ENCODE measurements at places on chromosomes 2 and 18.
A peak's percentile ranks its signal among the peaks of the same experiment; 100 is the strongest.

DNA sequence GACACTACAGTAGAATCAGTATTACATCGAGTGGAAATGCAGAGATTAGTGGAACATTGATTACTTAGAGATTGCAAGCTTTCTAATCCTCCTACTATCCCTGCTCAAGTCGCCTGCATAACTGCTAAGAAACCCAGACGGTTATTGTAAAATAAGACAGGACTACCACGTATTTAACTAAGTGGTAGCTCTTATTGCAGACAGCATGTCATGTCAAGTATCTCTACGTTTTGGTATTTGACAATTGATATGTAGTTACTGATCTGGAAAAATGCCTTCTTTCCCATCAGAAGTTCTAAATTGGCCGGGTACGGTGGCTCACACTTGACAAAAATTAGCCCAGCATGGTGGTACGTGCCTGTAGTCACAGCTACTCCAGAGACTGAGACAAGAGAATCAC is 404.1 kb downstream of the CBLN2 start:
- DNase-seq, result no peak

DNA sequence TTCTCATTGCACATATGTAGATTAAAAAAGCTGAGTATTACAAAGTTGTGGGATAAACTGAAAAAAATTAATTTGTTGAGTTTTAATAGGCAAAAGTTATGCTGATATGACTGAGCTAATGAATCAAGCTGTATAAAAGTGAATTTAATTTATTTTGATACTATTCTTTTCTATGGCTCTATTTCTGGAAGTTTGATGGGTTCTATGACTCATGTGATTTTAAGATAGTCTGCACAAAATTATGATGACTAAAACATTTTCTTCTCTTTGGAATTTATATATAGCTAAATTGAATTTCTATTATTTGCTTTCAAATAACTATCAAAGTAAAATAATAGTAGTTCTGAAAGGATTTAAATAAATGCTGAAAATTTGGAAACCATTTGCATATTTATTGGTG is 71.0 kb upstream of the MMADHC start:
- no peak for DNase-seq

- no peak for DNase-seq
Observed at GRCh38 chr18:50069422-50069821, 125.5 kb downstream of the MYO5B start.

- DNase-seq, result peak; percentile 8
Observed at GRCh38 chr2:100246163-100247145, 75.8 kb downstream of the LONRF2 start.

DNA sequence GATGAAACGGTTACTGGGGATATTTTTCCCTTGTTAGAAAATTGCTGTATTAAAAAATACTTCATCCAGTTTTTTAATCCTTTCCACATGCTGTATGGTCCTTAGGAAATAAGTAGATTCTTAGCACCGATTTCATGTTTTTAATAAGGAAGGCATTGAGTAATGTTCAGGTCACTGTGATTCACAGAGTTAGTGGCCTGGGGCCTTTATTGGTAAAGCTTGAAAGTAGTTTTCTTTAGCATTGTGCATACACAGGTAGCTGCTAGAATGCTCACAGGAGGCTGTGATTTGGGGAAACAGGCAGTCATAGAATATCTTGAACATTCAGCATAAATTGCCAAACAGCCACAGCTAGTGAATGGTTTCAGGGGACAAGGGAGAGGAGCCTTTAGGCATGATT is 79.8 kb downstream of the XRCC5 start:
- DNase-seq, result no peak

DNA sequence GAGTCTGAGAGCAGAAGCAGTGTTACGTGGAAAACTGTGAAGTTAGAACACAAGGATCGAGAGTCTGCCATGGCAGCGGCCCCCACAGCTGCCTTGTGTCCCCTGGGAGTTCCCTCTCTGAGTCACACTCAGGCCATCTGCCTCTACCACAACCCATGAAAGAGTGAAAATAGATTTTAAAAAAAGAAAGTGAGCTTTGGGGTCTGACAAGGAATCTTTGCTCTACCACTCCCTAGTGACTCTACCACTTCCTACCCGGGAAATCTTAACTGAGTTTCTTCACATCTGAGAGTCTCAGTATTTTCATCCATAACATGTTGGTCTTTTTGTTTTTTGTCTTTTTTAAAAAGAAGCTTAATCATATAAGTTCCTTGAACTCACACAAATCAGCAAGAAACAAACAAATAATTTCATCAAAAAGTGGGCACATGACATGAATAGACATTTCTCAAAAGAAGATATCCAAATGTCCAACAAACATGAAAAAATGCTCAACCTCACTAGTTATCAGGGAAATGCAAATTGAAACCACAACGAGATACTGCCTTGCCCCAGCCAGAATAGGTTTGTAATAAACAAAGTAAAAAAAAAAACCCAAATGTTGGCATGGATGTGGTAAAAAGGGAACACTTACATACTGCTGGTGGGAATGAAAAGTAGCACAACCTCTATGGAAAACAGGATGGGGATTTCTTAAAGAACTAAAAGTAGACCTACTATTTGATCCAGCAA is 2.4 kb upstream of the MSGN1 start:
- no peak for DNase-seq

GRCh38 chr2:150174971-150175421 is 312.5 kb downstream of the RND3 start:
- DNase-seq, result no peak

GRCh38 chr18:60951091-60951490 is 382.1 kb upstream of the CDH20 start:
- no peak for DNase-seq

DNA sequence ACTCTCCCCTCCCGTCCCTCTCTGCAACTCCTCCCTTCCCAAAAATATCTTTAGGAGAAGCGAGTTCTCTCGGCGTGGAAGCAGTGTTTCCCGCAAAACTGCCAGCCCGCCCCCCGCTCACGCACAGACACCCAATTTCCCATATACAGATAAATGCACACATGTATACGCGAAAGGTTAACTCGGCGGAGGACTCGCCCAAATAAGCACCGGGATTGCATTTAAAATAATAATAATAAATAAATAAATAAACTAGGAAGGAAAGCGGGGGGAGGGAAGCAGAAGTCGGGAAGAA is 70.0 kb upstream of the PSMD14 start:
- DNase-seq, result no peak

GRCh38 chr2:168710754-168711467 is 91.5 kb upstream of the NOSTRIN start:
- DNase-seq, result no peak

- no peak for DNase-seq
Observed at GRCh38 chr18:29383311-29384273, 1206.7 kb upstream of the CDH2 start.

GRCh38 chr18:35178260-35178659 is 62.6 kb upstream of the ZNF397 start:
- DNase-seq, result no peak

GRCh38 chr18:48943736-48944527 is 6.8 kb downstream of the SMAD7 start:
- no peak for DNase-seq

GRCh38 chr2:25867396-25868003 is 10.8 kb downstream of the ASXL2 start:
- DNase-seq, result no peak
